Mesenteric fat pad (tissue), 1 donor: ENCODE measurements at places on chromosomes 7 and 10.

- peak; percentile 55 for DNase-seq
Measured at GRCh38 chr10:73759512-73760115, 15.4 kb downstream of the SEC24C start.

GRCh38 chr10:77308084-77308732 is 329.4 kb downstream of the KCNMA1 start:
- DNase-seq: no peak

DNA sequence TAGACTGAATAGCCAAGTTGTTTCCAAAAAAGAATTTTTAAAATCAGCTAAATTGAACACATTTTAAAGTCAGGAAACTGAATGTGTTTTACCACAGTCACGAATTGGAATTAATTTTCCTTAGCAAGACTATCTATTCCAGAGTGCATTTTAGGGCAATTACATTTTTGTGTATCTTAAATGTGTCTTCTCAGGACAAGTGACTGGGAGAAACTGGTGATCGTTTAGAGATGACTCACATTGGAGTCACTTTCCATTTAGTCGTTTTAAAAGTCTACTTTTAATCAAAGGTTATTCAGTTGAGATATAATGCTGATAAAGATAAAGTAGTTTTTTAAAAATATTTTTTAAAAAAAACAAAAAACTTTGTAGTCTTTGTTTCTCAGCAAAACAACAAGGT is 191.7 kb upstream of the SLC26A5 start:
- DNase-seq: no peak

DNA sequence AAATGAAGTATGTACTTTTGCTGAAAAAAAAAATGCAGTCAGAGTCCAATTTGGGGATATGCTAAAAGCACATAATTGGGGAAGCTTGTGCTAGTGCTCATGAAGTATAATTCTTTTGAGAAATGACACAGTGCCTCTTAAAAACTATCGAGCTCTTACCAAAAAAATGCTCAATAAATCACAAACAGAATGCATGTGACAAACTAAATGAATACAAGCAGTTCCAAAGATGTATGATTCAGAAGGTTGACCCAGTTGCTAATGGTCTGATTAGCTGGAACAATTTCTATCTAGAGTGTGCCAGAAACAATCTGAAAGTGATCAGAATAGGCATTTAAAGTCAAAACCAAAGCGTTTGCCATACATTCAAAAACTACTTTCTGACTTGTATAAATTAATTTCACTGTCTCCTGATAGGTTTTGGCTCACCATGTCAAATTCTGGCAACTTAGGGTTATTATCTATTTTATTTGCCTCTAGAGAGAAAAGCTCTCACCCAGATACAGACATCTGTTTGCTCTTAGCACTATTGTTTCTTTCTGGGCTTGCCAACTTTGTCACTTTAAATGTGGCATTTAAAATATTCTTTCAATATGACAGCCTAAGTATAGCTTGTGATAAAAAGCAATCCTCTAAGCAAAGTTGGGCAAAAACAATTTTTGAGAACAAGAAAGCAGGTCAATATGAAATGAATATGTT is 114.7 kb upstream of the AHR start:
- DNase-seq: no peak

DNA sequence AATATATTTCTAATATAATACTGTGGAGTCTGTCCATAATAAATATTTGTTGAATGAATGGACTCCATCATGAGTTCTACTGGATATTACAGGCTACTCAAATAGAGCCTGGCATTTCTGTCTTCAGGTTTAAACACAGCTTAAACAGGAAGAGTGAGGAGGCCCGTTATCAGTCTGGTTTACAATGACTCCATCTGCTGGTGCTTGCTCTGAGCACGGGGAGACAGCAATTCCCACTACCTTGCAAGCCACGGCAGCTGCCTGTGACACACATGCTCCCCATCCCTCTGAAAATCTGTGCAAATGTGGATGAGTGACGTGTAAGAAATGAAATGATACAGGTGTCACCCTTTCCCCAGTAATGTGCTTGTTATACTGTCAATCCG is 293.5 kb upstream of the IMMP2L start:
- no peak for DNase-seq
